Mesangial cell (primary cell): ENCODE measurements at places on chromosomes 7 and 10. TPM values are rescaled to one million over a fixed set of nuclear protein-coding genes. Genes with fewer than 3 reads are reported as not detected.

Gene CPA2
- not detected in 2 replicates for total RNA-seq

Gene SFXN2
- 7.2 and 12.9 TPM in 2 replicates for total RNA-seq

Gene BICC1
- total RNA-seq, result 68.8 and 186 TPM in 2 replicates

Gene AGMO
- 0.13 TPM in 1 of 2 replicates, not detected in the other for total RNA-seq

Gene FGL2
- total RNA-seq, result under 0.01 TPM in 1 of 2 replicates, not detected in the other

Gene CDC14C
- total RNA-seq, result 0.13 TPM in 1 of 2 replicates, not detected in the other

Gene CRYGN
- total RNA-seq, result 1.3 TPM in 1 of 2 replicates, not detected in the other

Gene PTF1A
- not detected in 2 replicates for total RNA-seq

Gene C10orf67
- under 0.01 and 0.38 TPM in 2 replicates for total RNA-seq

Gene SPDYE16
- total RNA-seq, result not detected in 2 replicates

Gene POU6F2
- total RNA-seq, result not detected in 2 replicates

Gene CASP2
- total RNA-seq, result 16.2 and 17.8 TPM in 2 replicates

Gene HOXA10
- total RNA-seq, result 45.8 and 54.5 TPM in 2 replicates

Gene DRGX
- total RNA-seq, result not detected in 2 replicates

Gene PAOX
- 6.7 and 9.0 TPM in 2 replicates for total RNA-seq

Gene RELN
- total RNA-seq, result 3.1 and 10.1 TPM in 2 replicates

Gene PPP1R17
- not detected in 2 replicates for total RNA-seq

Gene NUTM2B
- total RNA-seq, result 0.49 and 0.63 TPM in 2 replicates

Gene DYNC1I1
- 0.16 and 0.38 TPM in 2 replicates for total RNA-seq

Gene GRID1
- total RNA-seq, result 0.13 TPM in 1 of 2 replicates, not detected in the other

Gene DNAJC12
- 0.89 and 1.3 TPM in 2 replicates for total RNA-seq

Gene MRLN
- not detected in 2 replicates for total RNA-seq

Gene SFXN3
- total RNA-seq, result 66.3 and 109 TPM in 2 replicates

Gene AHR
- total RNA-seq, result 72.4 and 85.6 TPM in 2 replicates

Gene MSRB2
- total RNA-seq, result 12.9 and 22.4 TPM in 2 replicates
